ENCODE measurements at places on chromosomes 4 and X.

DNA sequence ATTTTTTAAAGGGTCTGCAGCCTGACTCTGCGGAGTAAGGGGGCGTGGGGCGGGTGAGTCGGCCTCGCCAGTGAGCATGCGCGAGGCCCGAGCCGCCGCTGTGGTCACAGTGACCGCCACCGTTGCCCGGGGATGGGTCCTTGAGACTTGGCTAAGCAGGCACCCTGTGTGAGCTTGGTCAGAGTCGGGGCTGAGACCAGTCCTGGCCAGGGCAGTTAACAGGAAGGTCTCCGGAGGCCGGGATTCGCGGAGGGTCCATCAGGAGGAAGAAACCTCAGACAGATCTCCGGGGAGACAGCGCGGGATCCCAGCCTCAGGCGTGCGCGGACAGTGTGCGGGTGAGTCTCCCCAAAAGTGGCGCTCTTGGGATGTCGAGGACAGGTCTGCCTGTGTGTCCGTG is 1384.4 kb upstream of the PCDH10 start:
- H3K4me3 ChIP-seq = no peak overlapping the region
- H3K4me1 ChIP-seq = no peaks in the 10 kb centered on the region
- no peak overlapping the region for H3K27ac ChIP-seq
- H3K27me3 ChIP-seq = no peaks in the 10 kb centered on the region
- DNase-seq = no peak
- H3K36me3 ChIP-seq = no peaks in the 10 kb centered on the region

- no peaks in the 10 kb centered on the region for H3K4me1 ChIP-seq
- no peak overlapping the region for H3K27ac ChIP-seq
- no peaks in the 10 kb centered on the region for H3K36me3 ChIP-seq
- H3K27me3 ChIP-seq = no peaks in the 10 kb centered on the region
These were observed 80.7 kb upstream of the PSAPL1 start for GRCh38 chr4:7515390-7515902.

- DNase-seq = no peak
- no peak overlapping the region for H3K27ac ChIP-seq
- no peaks in the 10 kb centered on the region for H3K36me3 ChIP-seq
- no peaks in the 10 kb centered on the region for H3K4me1 ChIP-seq
- H3K4me3 ChIP-seq = no peak overlapping the region
- no peaks in the 10 kb centered on the region for H3K27me3 ChIP-seq
These were observed 43.3 kb upstream of the MTNR1A start for GRCh38 chr4:186598686-186599085.

GRCh38 chr4:53121264-53121865 is 244.5 kb downstream of the SCFD2 start:
- no peak overlapping the region for H3K27ac ChIP-seq
- H3K4me3 ChIP-seq = no peak overlapping the region
- no peak for DNase-seq
- H3K4me1 ChIP-seq = peaks cover 4% of the 10 kb centered on the region

GRCh38 chrX:72137846-72138495 is 6.3 kb upstream of the RTL5 start:
- DNase-seq = no peak
- no peak overlapping the region for H3K4me3 ChIP-seq
- H3K36me3 ChIP-seq = no peaks in the 10 kb centered on the region
- no peak overlapping the region for H3K27ac ChIP-seq
- H3K27me3 ChIP-seq = no peaks in the 10 kb centered on the region

GRCh38 chrX:149124526-149125108 is 380.5 kb downstream of the IDS start:
- no peaks in the 10 kb centered on the region for H3K27me3 ChIP-seq
- DNase-seq = no peak
- no peak overlapping the region for H3K4me3 ChIP-seq
